ENCODE measurements at places on chromosomes 7 and 10.

- no peak for DNase-seq
Observed at GRCh38 chr7:120303105-120303504, 30.1 kb downstream of the KCND2 start.

DNA sequence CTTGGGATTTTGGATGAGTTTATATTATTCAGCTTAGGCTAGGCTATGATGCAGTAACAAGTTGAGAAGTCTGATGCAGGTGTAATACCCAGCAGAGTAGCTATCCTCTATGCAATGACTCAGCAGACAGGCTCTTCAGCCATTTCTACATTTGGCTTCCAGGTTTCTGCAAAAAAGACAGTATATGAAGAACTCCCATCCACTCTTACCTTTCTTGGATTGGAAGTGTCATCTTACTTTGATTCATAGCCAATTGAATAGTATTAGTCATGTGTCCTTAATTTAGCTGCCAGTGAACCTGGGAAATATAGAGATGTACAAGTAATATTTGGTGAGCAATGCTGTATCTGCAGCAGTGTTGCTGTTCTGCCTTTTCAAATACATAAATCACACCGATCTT lies 127.8 kb upstream of the NPSR1 start:
- no peak for DNase-seq

- no peak for DNase-seq
Observed at GRCh38 chr7:45944058-45944457, 23.0 kb upstream of the IGFBP3 start.

- no peak for DNase-seq
Observed at GRCh38 chr10:69446229-69446628, 5.0 kb upstream of the TSPAN15 start.

DNA sequence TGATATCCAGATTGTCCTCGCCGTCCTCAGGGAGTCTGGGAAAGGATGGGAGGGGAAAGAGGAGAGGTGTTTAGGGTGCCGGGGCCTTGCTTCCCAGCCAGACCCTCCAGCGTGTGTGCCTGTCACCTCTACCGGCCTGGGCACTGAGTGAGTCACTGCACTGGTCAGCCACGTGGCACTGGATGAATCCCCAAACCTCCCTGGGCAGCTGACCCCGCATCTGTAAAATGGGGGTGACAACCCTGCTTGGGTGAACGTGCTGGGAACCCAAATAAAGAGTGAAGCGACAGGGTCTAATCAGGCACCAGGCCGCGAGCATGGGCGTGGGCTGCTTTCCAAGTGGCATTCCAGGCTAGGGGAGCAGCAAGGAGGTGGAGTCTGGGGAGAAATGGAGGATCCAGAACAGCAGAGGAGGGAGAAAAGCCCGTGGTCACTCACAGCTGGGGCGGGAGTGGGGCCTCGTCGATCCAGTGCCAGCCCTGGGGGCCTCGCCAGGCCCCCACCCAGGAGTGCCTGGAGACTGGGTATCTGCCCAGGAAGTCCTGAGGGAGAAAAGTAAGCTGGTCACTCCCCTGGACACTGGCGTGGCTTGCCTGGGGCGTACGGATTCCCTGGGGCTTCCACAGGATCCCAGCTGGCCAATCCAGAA lies 29.7 kb downstream of the KLRG2 start:
- DNase-seq = no peak

GRCh38 chr10:110992006-110992800 lies 72.8 kb downstream of the SHOC2 start:
- no peak for DNase-seq

DNA sequence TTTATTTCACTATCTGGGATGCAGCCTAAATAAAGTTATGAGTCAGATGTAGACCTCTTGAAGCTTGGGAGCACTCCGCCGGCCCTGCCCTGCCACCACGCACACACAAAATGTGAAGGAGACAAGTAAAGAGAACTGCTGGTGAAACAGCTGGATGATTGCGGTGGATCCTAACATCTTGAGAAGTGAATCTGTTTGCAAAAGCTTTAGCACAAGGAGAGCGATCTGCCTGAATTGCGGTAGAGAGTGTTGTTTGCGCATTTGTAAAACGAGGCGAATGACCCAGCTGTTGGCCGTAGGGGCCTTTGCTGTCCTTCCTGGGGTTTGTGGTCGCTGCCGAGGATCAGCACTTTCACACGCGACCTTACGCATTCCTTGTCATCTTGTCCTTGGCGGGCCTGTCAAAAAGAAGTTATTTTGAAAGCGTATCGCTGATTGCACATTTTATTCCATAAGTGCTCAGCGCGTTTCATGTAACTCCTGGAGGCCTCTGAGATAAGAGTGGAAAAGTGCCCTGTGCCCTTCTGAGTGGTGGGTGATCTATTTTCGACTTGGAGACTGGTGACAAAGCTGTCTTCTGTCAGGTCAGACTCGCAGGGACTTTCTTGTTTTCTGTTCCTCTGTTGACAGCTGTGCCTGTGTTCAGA lies 40.8 kb downstream of the RBM20 start:
- no peak for DNase-seq

DNA sequence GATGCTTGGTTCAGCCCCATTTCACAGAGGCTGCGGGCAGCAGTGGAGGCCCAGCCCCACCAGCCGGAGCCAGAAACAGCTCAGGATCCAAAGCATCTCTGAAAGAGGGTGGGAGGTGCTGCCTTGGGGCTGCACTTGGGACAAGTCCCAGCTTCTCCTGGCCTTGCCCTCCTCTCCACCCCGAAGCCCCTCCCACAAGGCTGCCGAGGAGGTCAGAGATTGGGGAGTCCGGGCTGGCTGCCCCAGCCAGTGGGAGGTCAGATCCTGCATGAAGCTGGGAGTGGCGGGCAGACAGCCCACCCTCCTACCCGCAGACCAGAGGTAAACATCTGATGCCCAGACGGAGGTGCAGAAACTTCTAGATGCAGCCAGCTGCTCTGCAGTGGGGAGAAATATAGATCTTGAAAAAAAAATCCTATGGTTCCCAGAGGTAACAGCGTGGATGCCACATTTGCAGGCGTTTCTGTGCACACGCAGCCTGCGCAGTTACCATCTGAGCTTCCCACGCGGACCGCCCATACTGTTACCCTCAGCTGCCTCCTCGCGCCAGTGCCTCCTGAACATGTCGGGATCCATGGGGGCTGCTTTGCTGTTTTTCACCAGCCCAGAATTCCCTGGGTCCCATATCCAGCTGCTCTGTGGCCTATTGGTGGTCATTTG lies 36.9 kb upstream of the GNA12 start:
- DNase-seq = no peak

DNA sequence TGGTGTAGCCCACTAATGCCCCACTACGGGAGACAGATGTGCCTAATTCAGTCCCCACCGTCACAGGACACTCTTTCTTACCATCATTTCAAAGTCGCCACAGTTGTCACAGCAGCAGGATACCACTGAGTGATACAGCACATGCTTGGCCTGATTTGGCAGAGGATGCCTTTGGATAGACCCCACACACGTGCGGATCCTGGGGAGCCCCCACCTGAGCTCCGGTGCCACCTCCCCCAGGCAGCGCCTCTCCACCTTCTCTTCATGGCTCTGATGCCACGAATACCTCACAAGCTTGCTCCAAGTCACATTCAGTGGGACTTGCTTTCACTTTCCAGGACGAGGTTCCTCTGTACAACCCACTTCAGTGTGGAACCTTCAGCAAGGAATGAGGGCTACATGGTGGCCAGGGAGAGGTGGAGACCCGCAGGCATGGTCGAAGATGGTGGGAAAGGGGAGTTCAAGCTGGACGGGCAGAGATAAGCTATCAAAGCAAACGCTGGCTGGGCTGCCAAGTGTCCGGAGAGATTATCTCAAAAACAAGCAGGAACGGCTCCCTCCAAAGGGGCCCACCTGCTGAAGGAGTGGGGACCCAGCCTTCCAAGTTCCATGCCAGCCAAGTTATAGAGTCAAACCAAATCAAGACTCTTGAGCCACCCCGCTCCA lies 107.4 kb downstream of the ZRANB1 start:
- no peak for DNase-seq

GRCh38 chr10:78780551-78780961 lies 288.2 kb upstream of the ZMIZ1 start:
- DNase-seq = no peak

DNA sequence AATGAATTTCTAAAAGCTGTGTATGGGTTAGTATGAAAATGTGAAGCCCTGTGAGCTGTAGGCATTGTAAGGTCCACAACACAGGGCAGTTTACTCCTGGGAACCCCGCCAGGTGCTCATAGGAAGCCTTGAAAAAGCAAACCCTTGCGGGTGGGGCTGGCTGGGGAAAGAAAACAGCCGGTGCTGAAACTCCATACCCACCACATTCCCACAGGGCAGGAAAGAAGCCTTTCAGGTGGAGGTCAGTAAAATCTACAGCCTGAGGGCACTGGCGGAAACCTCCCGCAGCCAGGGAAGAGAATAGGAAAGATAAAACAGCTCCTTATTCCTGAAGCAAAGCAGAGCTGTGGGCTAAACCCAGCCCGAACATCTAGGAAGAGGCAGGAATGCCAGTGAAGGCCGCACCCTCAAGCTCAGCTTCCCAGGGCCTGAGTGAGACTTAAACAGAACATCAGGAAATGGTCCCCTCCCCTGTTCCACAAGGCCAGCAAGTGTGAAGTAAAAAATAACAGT lies 34.7 kb downstream of the PODXL start:
- DNase-seq = no peak

DNA sequence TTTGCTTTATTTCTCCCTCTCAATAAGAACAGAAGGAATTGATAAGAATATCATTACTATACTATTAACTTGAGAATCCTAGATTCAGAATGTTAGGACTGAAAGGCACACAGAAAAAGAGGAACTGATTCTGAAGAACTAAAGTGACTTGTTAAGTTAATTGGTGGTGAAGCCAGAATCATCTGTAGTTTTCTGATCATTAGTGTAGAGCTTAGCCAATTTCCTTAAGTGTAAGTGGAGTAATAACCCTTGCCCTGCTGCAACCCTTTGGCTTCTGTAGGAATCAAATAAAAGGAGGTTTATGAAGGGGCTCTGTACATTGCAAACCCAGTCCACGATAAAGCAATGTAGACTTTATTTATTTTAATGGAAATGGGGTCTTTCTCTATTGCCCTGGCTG lies 1186.0 kb downstream of the SORCS3 start:
- DNase-seq = no peak

- DNase-seq = no peak
Observed at GRCh38 chr7:30922596-30922995, 10.9 kb downstream of the AQP1 start.

DNA sequence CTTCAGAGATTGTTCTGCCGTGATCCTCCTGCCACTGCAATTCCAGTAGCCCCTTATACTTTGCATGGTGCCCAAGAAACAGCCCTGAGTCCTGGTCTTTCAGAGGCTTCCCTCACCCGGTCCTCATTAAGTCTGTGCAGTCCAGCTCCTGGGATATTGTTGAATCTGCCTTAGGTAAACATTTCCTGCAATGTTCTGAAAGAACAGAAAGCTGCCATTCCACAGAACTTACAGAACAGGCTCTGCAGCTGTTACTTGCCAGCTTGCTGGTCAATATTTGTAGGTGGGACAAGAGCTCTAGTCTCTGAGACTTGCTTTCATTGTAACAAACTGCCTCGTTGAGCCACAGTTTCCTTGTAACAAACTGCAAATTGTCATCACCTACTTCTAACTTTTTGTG lies 115.0 kb upstream of the KIF5B start:
- DNase-seq = no peak

- DNase-seq = peak; percentile 25
Observed at GRCh38 chr10:132132421-132132841, 54.3 kb upstream of the DPYSL4 start.

- DNase-seq = no peak
Observed at GRCh38 chr7:134785842-134786241, 6.4 kb downstream of the CALD1 start.

DNA sequence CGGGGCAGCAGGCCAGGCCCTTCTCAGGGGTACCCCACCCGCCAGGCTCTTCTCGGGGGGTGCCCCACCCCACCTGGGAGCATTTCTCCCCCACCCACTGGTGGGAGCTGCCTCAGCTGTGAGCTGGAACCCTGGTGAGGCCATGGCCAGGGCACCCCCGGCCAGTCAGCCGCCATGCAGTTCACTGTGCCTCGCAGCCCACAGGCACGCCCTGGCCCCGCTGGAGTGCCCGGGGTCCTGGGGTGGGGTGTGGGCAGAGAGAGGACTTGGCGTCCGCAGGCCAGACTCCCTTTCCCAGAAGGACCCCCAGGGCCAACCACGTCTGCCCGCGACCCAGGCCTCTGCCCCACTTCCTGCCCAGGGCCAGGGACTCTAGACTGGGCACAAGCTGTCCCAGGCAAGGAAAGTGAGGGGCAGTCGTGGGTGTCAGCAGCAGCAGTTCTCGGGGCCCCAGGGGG lies 13.1 kb downstream of the DPYSL4 start:
- DNase-seq = no peak

All from substantia nigra (tissue), 51 donors.